ENCODE measurements at places on chromosomes 5 and 9.

- no peak for DNase-seq
Measured at GRCh38 chr5:167639766-167640165, 651.7 kb upstream of the WWC1 start.

DNA sequence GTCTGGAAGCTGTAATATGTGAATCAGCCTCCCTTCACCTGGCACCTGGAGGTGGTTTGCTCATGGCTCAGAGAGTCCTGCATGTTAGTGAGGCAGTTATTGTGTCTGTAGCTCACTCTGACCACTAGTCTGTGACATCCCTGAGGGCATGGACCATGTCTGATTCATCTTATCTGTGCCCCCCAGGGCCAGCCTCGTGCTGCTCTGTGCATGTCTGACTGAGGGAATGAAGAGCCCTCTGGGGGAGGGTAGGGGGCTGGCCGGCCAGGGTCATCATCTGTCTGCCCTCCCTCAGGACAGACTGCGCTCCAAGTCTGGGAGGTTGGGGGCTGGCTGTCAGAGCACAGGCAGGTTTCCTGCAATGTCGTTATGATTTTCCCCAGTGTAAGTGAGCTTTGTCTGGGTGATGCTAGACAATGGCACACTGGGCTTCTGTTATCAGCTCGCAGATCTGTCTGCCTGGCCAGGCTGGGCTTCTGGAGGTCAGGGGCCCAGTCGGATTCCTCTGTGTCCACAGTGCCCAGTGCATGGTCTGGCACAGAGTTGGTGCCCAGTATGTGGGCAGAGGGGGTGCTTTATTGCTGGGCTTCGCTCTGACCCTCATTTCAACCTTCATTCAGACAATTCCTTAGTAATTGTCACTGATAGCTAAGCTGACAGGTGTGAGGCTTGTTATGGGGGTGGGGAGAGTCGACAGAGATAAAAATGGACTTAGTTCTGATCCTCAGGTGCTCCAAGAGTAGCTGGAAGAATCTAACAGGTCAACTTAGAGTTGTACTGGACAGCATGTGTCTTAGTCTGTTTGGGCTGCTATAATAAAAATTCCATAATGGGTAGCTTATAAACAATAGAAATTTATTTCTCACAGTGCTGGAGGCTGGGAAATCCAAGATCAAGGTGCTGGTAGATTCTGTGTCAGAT, 85.7 kb upstream of the SHB start:
- no peak for DNase-seq

DNA sequence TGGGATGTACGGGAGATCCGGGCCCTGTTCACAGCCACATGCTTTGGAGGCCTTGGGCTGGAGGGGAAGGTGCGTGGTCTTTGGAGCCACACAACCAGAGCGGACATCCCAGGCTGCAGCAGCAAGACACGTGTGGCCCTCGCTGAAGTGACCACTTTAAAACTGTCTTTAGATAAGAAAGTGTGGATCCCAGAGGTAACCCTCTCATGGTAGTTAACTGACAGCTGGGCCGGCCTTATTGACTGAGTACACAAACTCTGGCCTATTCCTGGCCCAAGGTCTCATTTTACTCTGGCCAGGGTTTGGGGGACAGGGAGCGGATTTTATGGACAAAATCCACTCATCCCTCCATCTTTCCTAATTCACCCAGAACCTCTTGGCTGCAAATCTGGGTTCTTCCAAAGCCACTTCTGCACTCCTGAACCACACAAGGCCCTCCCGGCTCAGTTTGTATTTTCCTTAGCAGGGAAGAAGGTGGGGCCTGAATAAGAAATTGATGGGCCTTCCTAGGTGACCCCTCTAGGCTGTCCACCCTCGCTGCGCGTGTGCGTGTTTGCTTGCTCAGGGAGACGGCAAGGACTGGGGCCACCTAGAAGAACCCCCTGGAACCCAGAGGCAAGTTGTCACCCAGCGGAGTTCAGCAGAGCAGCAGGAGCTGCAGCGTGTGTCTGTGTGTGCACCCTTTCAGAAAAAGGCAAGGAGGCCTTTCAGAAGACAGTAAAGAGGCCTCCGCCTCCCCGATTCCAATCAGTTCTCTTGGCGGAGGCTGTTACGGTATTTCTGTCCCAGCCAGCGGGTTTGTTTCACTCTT, 73.3 kb upstream of the ORM1 start:
- DNase-seq = no peak

DNA sequence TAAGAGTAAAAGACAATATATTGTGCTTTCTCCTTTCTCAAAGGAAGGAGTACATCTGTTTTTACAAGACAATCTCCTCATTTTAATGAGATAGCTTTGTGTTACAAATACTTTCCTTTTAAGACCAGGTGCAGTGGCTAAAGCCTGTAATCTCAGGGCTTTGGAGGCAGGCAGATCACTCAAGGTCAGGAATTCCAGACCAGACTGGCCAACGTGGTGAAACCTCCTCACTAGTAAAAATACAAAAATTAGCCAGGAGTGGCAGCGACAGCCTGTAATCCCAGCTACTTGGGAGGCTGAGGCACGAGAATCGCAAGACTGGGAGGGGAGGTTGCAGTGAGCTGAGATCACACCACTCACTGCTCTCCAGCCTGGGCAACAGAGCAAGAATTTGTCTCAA, 11.8 kb downstream of the TMEM161B start:
- no peak for DNase-seq

GRCh38 chr9:83238871-83239640, 176.1 kb upstream of the RASEF start:
- no peak for DNase-seq

DNA sequence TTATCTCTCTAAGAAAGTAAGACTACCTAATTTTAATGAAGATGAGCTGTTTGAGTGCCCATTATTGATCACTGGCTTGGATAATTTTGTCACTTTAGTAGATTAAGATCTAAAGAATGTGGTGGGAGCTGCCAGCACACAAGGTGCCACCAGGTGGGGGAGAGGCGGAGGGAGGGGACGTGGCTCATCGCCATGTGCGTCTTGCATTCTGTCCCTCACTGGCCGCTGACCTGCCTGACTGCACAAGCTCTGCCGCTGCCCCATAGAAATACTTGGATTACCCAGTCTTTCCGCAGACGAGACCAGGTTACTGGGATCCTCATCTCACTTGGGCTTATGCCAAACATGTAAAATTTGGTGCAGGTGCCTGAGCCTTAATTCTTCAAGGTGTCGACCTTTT, 37.6 kb downstream of the RHOBTB3 start:
- DNase-seq = no peak

DNA sequence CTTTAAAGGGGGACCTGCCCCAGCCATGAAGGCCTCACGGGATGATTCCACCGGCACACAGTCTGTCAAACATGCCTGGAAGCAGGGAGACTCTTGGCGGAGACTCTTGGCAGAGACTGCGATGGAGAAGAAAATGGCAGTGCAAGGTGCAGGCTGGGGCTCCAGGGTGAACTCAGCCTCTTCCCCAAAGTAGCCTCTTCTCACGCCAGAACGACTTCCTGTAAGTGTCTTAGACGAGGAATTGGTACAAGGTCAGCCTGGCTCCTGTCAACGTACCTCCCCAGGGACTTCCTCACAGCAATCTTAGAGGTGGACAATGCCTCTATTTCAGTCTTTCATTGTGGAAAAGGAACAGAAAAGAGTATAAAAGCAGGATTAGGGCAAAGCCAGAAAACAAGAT, 109.3 kb downstream of the UGCG start:
- no peak for DNase-seq

DNA sequence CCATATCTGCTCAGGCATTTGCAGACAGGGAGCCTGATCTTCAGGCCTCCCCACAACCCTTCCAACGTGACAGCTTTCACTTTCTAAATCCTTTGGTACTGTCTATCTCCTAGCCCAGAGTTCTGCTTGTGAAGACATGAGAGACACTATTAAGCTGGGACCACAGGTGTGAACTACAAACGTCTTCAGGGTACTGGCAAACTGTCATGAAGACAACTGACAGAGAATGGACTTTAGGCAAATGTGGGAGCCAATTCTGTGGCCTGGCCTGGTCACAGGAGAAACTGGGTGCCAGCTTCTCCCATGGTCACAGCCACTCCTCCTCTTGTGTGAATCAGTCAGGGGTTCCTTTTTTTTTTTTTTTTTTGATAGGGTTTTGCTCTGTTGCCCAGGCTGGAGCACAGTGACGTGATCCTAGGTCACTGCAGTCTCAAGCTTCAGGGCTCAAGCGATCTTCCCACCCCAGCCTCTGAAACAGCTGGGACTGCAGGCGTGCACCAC, 10.4 kb downstream of the TRIM14 start:
- DNase-seq = peak; percentile 50

GRCh38 chr9:114390952-114391351, 3.2 kb upstream of the AKNA start:
- DNase-seq = no peak

DNA sequence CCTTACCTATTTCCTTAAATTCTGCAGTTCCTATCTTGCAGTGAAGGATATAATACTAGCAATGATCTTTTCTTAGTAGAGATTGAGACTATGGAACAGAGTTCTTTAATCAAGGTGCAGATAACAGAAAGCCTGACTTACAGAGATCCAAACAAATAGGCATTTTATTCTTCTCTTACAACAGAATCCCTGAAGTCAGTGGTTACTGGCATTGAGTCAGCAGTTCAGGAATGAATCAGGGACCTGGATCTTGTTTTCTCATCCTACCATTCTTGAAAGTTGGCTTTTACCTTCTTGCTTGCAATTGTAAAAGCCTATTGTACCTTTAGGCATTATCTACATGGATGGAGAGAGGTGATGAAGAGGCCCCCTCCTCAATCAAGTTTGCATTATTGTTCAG, 47.5 kb upstream of the TLE4 start:
- no peak for DNase-seq

- no peak for DNase-seq
Measured at GRCh38 chr9:119667163-119667562, 297.9 kb upstream of the BRINP1 start.

DNA sequence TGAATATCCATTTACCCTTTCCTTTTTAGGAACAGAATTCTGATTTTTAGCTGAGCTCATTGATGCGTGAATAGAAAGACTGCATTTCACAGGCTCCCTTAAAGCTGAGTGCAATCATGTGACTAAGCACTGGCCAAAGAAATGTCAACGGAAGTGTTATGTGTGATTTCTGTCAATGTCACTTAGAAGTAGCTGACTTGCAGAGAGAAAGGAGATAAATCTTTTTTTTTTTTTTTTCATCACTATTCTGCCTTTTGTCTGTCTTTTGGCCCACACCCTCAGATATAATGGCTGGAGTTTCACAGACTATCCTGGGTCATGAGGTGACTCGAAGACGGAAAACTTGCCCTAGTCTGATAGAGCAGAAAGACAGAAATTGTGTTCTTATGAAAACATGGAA, 39.3 kb upstream of the SLC27A6 start:
- DNase-seq = no peak

GRCh38 chr5:65900746-65901145, 25.6 kb upstream of the ERBIN start:
- no peak for DNase-seq

DNA sequence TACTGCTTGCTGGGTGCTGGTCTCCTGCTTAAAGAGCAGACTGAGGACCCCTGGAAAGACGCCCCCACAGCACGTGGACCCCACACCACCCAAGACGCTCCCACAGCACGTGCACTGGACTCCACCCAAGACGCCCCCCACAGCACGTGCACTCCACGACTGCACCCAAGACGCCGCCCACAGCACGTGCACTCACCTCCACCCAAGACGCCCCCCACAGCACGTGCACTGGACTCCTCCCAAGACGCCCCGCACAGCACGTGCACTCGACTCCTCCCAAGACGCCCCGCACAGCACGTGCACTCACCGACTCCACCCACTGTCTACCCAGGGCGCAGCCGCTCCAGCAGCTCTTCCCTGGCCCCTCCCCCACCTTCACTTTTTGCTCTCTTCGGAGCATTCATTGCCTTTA, 50.5 kb downstream of the EHMT1 start:
- no peak for DNase-seq

- peak; percentile 99 for DNase-seq
Measured at GRCh38 chr9:137422604-137423513, at the start of the genes EXD3 and NOXA1. EXD3 (minus strand) TSS chr9:137423162; CDS start chr9:137395357, 27,805 bp downstream. NOXA1 (plus strand) TSS chr9:137423393; CDS start chr9:137423530, 137 bp downstream.

- DNase-seq = no peak
Measured at GRCh38 chr5:9692576-9692975, 62.4 kb upstream of the TAS2R1 start.

- no peak for DNase-seq
Measured at GRCh38 chr9:35254237-35254636, 92.4 kb downstream of the UNC13B start.

DNA sequence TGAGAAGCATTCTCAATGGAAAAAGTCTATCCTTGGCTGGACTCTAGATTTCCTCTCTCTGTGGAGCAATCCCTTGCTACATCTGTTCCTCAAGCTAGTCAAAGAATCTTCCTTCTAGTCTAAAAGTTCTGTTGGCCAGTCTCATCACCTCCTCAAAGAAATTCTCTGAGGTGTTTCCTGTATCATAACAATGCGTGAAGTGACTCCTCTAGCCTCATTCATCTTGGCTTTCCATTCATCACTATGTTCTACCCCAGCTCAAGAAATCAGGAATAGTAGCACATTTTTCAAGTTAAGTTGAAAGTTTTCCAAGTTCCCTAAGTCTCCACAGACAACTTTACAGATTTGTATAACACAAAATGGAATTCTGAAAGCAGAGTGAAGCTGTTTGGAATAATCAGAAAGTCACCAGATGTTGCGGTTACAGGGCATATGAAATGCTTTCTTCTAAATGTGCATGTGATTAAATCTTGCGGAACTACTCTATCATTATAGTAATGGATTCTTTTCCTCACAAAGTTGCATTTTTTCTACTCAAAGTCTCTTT, 176.6 kb upstream of the FREM1 start:
- no peak for DNase-seq

- DNase-seq = no peak
Measured at GRCh38 chr5:91283899-91284298, 99.2 kb downstream of the ARRDC3 start.

GRCh38 chr9:892123-892522, 50.6 kb downstream of the DMRT1 start:
- no peak for DNase-seq

- no peak for DNase-seq
Measured at GRCh38 chr9:34563262-34563661, 26.3 kb downstream of the CNTFR start.

DNA sequence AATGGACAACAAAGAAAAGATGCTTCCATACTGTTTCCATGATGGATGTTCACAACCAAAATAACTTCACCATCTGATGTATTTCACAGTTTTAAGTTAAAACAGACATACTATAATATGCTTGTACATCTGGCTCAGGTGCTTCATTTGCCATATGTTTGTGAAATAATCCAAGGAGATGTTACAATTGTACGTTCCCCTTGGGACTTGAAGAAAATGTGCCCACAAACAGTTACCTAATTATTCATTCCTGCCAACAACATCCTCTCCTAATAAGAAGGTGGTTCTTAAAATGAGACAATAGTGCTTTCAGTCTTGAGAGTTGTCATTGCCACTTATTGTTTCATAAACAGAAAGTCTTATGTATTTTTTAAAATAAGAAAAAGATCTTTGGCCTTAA, 33.1 kb upstream of the SMARCA2 start:
- no peak for DNase-seq
